Stimulated activated CD4-positive, alpha-beta T cell treated with anti-CD3 and anti-CD28 coated beads, Interleukin-1b, Interleukin-23, amount 100 ng/mL, for 48 hours (primary cell): ENCODE measurements at places on chromosomes 3 and 15.
A peak's percentile ranks its signal among the peaks of the same experiment; 100 is the strongest.

- DNase-seq = no peak
Observed at GRCh38 chr15:42070279-42070975, 23.9 kb downstream of the PLA2G4D start.

DNA sequence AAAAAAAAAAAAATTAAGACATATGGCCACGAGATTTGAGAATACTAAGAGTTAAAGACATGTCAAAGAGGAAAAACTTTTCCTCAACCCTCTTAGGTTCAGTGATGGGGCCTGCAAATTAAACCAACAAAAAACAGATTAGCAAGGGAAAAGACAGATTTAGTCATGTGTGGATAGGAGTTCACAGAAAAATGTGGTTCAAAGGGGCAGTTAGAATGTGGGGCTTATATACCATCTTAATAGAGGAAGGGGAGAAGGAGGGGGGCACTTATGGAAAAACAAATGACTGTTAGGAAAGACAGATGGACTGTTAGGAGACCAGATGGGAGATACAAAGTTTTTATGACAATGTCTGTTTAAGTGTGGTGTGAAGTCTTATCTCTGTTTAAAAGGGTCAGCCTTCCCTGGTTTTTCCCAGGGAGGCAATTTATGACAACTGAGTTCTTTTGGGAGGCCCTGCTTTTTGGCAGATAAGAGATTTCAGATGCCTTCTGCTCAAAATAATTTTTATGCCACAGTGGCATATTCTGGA, 68.7 kb upstream of the FURIN start:
- no peak for DNase-seq

DNA sequence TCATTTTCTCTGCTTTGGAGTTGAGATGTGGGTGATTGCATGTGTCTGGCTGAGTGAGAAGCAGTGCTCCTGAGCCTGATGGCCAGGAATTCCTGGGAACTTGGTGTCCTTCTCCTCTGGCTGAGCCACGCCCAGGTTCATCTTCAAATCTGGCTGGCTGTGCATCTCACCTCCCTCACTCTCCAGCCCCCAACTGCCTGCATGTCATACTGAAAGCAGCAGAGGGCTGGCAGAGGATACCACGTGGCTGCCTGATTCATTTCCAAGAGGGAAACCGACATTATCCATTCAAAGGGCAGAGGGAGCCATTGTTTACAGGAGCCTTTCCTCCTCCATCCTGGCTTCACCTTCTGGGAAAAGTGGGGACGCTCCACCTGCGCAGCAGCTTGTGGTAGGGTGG, 57.4 kb downstream of the ABHD5 start:
- DNase-seq = no peak

- DNase-seq = no peak
Observed at GRCh38 chr15:49863431-49864224, 242.8 kb downstream of the DTWD1 start.

DNA sequence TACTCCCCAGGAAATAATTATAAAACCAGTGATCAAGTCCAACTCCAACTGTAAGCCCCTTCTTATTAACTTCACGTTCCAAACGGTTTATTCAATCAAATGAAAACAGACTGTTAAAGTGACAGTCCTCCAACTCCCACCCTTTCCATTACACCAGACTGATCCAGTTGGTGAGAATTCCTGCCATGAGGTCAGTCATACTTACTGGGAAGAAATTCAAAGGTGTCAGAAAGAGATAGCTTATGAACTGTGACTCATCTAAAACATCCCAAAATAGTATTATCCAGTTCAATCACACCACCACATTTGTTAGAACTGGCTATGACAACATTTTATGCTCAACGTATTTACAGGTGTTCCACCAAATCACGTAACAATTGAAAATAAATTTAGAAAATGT, 19.5 kb downstream of the SMARCC1 start:
- no peak for DNase-seq

DNA sequence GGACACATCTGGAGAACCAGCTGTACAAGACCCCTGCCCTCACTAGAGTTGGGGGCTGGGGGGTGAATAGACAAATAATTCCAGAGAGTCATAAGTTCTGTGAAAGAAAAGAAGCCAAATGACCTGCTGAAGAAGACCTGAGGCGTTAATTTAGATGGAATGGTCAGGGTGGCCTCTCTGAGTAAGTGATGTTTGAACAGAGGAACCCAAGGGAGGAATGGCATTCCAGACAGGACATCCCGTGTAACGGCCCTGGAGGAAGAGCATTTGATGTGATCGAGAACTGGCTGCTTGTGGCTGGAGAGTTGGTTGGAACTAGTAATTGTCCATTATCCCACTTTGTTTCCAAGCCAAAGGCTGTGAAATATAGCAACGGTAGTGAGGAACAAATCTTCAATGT, 1.7 kb downstream of the NR2C2 start:
- DNase-seq = no peak

- DNase-seq = no peak
Observed at GRCh38 chr3:183386651-183387050, 41.8 kb downstream of the MCF2L2 start.

- no peak for DNase-seq
Observed at GRCh38 chr3:72593881-72594397, 254.3 kb downstream of the SHQ1 start.

DNA sequence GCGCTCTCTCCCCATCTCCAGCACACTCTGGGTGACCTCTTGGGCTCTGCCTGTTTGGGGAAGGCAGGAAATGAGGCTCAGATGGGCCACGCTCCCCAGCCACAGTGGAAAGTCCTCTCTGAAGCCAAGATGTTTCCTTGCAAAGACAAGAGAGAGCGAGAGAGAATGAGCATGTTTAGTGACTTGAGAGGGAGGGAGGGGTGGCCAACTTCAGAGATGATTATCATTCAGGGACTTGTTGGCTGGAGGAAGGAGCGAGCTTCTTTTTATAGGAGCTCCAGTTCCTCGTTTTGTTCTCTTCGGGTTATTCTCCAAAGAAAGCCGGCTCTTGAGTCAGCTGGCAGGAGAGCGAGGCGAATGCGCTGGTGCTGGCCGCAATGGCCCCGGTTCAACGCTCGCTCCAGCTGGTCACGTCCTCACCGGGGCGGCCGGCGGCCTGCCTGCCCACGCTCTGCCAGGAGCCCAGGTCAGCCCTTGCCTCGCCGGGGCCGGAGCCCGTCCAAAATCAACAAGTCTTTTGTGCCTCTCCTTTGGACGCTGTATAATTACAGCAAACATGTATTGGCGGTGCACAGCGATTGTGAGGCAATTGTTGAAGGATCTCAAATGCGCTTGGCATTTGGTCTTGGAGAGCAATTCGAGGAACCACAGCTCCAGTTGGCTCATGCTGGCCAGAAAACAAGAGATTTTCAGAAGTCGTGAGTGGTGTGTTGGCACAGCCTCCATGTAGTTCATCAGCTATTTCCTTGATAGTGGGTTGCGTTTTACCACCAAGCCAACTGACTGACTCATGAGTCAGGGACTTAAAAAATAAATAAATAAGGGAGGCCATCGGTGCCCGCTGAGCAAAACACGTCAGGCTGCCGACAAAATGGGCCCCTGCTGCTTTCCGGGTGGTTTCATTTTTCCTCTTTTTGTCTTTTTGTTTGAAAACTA, 288.6 kb downstream of the UACA start:
- no peak for DNase-seq

DNA sequence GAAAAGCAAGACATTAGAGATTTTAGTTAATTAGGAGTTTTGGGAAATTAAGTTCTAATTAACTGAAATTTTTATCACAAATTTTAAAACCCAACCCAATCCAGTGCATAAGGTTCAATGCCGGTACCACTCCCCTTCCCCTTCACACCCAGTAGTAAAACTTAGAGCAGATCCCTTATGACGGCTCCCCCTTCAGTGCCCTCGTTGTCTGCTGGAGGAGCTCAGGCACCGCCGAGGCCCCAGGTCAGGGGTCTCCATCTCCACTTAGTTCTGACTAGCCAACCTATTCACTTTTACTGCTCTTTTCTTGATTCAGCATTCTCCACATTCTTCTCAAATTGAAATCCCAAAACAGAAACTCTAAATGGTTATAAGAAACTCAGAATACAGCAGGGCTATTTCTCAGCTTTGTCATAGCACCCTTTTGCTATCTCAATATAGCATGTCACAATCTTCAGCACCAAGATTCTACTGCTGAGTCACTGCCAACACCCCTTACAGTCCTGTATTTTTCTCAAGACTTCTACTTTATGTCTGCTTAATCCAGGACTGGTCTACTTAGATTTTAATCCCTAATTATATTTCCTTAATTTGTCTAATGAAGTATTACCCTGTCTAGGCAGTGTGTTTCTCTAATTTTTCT, 39.8 kb downstream of the TUBGCP4 start:
- no peak for DNase-seq

GRCh38 chr3:173238091-173238490, 97.1 kb upstream of the SPATA16 start:
- DNase-seq = no peak

DNA sequence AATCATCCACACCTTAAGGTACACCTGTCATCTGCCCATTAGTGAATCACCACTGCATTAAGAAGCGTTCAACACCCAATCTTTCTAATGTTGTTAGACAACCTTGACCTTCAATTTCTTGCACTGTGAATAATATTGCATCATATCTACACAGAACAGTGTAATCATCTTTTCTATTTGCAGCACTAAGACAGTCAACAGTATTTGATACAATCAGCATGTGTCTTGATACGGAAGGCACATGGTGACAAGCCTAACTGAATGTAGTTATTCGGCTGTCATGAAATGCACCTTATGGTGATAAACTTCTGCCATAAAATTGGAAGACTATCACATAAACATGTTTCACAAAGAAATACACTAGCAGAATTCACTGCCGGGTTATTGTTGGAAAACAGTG, 253.9 kb upstream of the THRB start:
- no peak for DNase-seq

DNA sequence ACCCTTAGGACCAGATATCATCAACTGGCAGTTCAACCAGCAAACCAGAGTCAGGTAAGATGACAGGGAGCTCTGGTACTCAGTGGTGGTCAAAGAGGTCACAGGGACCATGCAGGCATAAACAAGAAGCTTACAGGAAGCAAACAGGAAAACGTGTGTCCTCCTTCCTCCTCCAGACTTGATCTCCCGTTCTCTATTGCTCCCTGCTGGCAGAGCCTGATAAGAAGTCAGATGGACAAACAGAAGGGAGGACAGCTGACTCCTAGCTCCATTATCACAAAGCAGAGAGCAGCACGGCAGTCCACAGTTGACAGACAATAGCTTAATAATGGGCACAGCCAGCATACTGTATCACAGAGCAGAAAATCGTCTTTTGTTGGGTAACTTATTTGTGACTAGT, 156.5 kb upstream of the SLC2A2 start:
- DNase-seq = no peak

GRCh38 chr3:122947738-122948137, 79.8 kb downstream of the SEMA5B start:
- DNase-seq = no peak

GRCh38 chr15:75360391-75360790, 8.0 kb downstream of the MAN2C1 start:
- DNase-seq = no peak

DNA sequence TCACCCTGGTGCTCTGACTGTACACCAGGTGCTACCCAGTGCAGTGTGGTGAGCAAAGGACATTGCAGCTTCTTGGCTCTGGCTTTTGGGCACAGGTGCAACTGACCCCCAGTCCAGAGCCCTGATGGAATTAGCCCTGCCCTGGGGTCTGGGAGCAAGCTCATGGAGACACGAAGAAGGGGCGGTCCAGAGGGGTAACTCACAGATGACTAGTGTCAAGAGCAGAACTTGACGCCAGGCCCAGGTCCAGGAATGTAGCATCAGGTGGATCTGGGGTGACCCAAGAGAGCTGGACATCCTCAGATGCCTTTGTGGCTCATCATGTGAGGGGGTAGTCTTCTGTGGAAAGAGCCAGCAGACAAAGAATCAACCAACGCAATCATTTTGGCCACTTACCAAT, 88.9 kb downstream of the ASB7 start:
- no peak for DNase-seq

DNA sequence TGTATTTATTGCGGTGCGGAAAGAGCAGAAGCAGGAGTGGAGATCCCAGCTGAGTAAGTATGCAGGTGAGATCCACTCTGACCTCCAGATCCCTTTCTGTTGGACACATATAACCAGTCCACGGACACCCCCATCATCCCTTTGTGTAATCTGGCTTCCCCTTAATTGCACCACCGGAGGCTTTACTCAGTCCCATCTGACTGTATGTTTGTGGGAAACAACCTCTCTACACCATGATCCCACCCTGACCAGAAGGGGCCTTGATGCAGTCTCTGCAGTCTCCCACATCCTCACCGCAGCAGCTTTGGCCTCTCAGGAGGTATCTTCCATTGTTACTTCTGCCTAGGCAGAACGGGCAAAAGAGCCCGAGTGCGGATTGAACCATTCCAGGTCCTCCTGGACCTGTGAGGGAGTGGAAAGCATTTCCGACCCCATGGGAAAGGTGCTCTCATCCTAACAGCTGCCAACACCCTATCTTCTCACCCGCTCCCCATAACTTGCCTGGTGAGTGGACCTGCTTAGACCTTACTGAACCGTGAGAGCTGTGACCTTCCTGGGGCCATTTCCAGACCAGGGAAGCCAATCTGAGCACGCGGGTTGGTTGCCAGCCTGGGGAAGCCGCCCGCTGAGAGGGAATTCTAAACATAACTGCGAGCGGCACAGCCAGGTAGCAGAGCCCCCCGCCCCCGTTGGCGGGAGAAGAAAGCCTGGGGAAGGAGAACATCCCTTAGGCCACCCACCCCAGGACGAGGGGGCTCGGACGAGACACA, 1.1 kb downstream of the SLCO2A1 start:
- DNase-seq = no peak

GRCh38 chr15:86077070-86077469, 2.6 kb upstream of the AGBL1 start:
- DNase-seq = no peak

DNA sequence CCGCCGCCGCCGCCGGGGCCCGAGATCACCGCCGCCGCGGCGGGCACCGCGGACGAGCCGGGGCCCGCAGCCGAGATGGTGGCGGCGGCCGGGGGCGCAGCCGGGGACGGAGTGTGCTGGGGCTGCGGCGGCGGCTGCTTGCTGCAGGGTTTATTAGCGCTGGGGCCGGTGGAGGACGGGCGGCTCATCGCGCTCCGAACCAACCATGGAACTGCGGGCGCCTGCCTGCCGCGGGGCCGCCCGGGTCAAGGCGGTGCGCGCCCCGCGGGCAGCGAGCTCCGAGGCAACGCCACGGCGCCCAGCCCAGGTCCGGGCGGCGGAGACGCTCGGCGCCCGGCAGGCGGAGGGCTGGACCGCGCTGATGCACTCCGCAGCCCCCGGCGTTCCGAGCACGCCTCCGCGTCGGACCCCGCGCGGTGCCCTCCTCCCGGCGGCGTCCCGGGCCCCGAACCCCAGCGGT, 277 bp downstream of the SIAH2 start:
- DNase-seq = no peak

- no peak for DNase-seq
Observed at GRCh38 chr3:66622756-66623457, 122.1 kb upstream of the LRIG1 start.

GRCh38 chr15:67228286-67228685, 26.2 kb downstream of the AAGAB start:
- DNase-seq = no peak

- peak; percentile 13 for DNase-seq
Observed at GRCh38 chr3:133506215-133506901, 67.1 kb upstream of the CDV3 start.

GRCh38 chr3:15264486-15264885, 58.4 kb downstream of the CAPN7 start:
- DNase-seq = no peak
